ENCODE measurements at places on chromosomes 7 and 10.

DNA sequence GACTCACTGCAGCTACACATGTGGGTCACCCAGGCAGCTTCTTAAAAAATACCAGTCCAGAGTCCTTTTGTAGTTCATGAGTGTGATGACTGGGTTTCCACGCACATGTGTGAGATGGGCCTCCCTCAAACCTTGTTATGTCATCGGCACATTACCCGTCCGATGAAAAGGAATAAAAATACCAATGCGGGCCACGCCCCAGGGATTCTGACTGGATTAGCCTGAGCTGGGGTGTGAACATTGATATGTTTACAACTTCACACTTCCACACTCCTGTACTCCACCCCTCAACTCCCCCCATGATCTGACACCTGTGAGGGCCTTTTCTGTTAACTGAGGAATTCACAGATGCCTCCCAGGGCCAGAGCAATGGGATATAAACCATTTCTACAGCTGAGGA is 6.2 kb downstream of the SLC29A3 start:
- no peak for DNase-seq

- DNase-seq = no peak
Observed at GRCh38 chr7:30965883-30966282, 2.1 kb downstream of the GHRHR start.

GRCh38 chr10:101817337-101818118 is 716 bp downstream of the OGA start:
- peak; percentile 83 for DNase-seq

GRCh38 chr10:131982796-131983195 is 1.1 kb upstream of the BNIP3 start:
- no peak for DNase-seq

DNA sequence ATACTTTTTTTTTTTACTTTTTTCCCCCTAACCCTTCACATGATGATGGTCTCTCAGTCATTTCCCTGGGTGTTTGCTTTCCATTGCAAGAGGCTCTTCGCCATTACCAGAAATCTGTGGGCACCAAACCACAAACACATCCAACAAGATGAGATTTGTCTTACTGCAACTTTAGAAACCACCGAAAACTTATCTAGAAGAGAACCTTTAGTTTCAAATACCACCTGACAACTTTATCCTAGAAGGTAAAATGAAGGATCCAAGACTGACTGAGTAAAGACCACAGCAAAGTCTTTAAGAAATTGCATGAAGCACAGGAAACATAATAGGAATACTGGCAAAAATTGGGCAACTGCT is 363.3 kb upstream of the MBL2 start:
- no peak for DNase-seq

DNA sequence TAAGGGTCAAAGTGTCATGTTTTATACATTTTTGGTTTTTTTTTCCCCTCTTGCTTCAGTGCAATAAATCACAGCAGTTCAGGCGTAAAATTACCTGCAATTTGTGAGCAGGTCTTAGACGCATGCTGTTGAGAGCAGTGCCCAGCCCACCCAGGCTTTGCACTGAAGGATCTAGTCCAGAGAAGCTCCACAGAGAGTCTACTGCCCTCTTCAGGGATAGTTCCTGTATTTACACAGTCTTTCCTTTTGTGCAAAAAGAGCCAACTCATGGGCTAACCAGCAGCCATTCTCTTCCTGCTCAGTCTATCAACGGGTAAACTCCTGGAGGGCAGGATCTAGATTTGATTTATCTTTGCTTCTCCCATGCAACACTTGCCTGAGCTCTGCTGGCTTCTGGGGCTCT is 82.2 kb upstream of the NAMPT start:
- no peak for DNase-seq

DNA sequence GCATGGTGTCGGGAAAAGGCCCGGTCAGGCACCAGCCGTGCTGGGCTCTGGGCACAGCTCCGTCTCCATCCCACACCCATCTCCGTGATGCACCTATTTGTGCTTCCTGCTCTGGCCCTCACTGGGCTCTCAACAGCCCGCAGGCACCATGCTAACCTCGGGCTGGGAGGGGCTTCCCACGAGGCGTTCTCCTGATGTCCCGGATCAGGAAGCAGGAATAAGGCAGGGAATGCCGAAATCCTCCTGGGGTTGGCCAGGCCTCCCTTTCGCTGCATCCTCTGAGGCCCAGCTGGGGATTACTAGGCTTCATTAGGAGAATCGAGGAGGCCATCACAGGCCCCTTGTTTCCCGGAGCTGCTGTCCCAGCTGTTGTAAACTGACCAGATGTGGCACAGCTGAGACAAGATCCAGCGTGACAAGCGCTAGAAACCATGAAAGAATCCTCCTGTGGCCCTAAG is 72.0 kb downstream of the FAM53B start:
- DNase-seq = no peak

DNA sequence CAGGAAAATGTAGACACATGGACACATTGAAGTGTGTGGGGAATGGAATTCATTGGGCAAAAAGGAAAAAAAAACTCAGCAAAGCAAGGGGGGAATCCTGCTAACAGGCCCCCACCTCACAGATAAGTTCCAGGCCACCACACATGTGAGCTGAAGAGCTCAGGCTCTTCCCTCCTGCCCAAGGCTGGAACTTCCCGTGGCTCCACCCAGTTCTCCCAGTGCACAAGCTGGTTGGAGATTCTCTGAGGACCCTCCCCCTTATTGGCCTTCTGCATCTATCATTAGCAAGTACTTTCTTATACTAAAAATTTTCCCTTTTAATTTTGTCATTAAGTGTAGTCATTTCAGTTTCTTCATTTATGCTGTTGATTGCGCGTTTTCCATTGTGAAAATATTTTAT is 190.8 kb downstream of the CCSER2 start:
- DNase-seq = no peak

GRCh38 chr10:31761156-31761555 is 167.5 kb downstream of the ARHGAP12 start:
- DNase-seq = no peak

DNA sequence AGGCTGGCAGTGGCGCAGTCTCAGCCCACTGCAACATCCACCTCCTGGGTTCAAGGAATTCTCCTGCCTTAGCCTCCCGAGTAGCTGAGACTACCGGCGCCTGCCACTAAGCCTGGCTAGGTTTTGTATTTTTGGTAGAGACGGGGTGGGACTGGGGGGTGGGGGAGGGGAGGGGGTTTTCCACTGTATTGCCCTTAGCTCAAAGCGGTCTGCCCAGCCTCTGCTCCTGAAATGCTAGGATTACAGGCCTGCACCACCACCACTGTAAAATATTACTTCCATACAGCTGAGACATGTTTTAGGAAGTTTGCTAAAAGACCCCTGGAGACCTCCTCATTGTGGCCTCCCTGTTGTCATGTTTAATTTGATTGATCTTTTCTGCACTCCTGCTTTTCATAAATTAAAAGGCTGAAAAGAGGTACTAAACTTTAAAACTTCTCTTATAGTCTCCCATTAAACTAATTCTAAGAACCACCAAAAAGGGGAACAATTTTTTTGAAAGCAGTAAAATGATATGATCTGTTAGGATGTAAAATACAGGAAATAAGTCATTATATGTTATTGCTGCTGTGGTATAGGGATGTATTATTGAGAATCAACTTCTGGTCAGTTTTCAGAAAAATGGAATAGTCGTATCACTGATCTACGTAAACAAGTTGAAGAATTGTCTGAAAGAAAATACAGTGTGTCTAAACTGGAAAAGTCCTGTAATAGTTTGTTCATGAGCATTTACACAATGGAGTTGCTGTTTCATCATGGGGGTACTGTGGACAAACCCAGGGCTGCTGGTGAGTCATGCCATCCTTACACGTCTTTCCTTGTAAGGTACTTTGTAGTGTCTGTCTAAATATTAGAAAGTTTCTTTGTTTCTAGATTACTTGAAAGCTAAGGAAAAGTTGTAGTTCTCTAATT is 72.9 kb upstream of the TMEM248 start:
- DNase-seq = peak; percentile 58

DNA sequence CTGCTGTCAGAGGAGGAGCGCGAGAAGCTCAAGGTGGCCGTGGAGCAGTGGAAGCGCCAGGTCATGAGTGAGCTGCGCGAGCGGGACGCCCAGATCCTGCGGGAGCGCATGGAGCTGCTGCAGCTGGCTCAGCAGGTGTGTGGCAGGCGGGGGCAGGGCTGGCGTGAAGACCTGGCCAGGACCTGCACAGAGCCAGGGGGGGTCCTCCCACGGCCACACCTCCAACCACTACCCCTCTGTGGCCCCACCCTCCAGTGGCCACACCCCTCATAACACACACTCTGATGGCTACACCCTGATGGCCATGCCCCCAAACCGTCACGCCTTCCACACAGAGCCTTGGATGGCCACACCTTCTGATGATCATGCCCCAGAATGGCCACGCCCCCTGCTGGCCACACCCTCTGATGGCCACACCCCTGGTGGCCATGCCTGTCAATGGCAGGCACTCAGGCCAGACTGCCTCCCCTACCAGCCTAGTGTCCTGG is 23.4 kb upstream of the DPYSL4 start:
- no peak for DNase-seq

- DNase-seq = no peak
Observed at GRCh38 chr7:18626086-18626485, 130.5 kb downstream of the HDAC9 start.

DNA sequence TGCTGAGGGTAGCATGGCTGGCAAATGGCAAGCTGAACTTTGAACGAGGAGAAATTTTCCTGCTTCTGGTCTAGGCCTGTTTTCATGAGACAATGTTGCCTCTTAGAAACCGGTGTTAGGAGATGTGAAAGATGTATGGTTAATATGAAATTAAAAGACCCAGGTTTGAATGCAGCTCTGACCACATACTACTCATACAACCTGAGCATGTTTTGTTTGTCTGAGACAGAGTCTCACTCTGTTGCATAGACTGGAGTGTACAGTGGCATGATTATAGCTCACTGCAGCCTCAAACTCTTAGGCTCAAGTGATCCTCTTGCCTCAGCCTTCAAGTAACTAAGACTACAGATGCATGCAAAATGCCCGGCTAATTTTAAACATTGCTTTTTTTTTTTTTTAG is 193.4 kb upstream of the FZD8 start:
- no peak for DNase-seq

DNA sequence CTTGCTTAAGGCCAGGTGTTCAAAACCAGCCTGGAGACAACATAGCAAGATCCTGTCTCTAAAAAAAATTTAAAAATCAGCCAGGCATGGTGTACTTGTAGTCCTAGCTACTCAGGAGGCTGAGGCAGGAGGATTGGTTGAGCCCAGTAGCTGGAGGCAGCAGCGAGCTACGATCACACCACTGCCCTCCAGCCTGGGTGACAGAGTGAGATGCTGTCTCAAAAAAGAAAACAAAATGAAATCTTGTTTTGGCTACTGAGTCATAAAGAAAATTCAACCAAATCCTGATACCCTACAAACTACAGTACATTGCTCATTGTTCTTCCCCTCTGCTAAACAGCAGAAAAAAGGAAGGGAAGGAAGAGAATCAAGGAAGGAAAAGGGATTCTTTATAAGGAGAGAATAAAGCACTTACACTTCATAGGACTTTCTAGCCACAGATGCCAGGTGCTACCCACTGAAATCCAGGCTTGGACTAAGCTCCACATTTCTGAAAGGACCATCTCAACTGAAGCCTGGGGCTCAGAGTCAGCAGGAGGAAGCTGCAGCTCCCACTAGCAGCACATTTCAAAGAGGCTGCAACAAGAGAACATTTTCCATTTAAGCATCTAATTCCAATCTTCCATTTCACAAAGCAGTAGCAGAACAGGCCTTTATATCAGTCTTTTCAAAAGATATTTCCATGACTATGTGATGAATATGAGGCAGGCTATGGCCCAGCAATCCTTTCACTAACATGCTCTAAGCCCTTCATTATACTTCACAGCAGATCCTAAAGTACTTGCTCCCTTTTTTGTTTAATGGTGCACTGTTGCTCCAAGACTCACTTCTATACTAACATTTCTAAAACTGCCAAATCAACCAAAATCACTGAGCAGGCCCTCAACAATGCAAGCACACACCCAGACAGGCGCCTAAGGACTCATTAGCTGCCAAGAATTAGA is 13.5 kb downstream of the TNPO3 start:
- no peak for DNase-seq

DNA sequence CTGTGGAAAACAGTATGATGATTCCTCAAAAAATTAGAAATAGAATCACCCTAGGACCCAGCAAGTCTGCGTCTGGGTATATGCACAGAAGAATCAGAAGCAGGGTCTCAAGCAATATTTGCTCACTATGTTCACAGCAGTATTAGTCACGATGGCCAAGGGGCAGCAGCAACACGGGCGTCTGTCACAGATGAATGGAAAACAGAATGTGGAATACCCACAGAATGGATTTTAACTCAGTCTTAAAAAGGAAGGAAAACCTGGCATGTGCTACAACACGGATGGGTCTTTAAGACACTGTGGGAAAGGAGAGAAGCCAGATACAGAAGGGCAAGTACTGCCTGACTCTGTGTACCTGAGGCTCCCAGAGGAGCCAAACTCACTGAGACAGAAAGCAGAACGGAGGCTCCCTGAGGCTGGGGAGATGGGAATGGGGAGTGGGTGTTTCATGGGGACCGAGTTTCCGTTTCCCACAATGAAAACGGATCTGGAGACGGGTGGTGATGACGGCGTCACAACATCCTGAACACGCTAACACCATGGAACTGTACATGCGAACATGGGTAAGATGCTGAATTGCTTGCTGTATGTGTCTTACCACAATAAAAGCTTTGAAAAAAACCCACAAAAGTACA is 36.7 kb upstream of the INPP5A start:
- no peak for DNase-seq

DNA sequence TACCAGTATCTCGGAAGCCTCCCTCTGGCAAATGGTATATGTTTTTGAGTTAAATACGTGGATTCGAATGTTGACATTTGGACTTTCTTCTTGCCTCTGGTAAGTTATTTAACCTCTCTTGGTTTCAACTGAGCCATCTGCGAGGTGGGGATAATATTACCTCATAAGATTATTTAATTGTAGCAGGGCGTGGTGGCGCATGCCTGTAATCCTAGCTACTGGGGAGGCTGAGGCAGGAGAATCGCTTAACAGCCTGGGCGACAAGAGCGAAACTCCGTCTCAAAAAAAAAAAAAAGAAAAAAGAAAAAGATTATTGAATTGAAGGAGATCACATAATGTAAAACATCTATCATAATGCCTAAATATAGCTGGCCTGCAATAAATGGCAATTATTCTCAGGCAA is 396 bp upstream of the TAF5 start:
- no peak for DNase-seq

GRCh38 chr7:108145401-108145800 is 15.2 kb upstream of the LAMB4 start:
- DNase-seq = no peak

GRCh38 chr7:1106793-1107421 is 19.0 kb downstream of the GPER1 start:
- DNase-seq = no peak

Measured in non-pigmented ciliary epithelial cell (primary cell).